ENCODE measurements at places on chromosomes 6 and 20.

- no peak for DNase-seq
Measured at GRCh38 chr20:46816886-46817638, 77.6 kb upstream of the EYA2 start.

DNA sequence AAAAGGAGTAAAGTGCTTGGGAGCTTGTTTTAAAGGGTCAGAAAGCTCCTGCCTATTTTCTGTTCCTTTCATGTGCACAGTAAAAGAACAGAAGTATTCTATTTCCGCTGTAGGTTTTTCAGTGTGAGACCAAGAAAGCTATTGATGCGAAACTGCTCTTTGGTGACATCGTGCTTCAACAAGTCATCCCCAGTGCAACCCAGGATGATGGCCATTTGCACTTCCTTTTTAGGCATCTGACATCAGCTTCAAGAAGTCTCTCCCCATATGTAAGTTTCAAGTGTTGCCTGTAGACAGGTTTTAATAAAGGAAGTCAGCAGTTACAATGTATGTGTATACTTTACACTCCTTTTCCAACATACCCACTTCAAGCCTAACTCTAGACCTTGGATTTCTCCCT lies 131.6 kb downstream of the RFX6 start:
- DNase-seq: no peak

DNA sequence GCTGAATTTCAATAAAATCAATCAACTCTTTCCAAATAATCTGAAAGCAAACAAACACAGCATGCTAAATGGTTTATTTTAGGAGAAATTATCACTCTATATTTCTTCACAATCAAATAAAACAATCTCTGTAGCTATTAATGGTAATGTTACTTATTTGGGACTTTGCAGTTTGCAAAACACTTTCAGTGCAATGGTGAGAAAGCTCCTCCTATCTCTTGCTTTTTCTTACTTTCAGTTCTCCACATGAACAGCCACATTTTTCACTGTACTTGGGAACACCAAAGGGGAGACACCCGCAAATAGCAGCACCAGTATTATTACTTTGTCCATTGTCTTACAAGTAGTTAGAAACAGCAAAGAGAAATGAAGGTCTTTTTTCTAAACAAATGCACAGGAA lies 92.4 kb downstream of the DST start:
- DNase-seq: no peak

GRCh38 chr20:40908309-40908708 lies 120.3 kb upstream of the TOP1 start:
- DNase-seq: no peak

GRCh38 chr6:72913797-72914196 lies 291.9 kb downstream of the KCNQ5 start:
- DNase-seq: no peak

DNA sequence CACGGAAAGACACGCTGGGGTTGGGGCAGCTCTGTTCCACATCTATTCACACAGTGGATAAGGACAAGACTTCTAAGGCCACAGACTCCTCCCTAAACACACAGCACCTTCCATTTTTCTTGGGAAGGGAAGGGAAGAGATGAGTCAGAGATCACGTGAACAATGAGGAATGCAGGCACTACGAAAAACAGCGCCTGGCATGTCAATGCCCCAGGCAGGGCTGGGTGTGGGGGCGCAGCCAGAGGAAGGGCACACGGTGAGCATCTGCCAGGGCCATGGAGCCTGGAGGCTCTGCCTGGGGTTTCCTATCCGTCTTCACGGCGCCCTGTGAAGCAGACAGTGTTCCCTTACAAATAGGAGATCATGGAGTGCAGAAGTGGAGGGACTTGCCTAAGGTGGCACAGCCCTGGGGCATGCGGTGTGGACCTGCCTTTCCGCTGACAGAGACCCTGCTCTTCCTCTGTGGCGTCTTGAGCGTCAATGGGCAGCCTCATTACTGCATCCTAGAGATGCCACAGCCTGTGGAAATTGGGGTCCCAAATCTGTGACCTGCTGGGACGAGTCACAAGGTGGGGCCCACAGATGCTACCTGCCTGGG lies 15.4 kb downstream of the UNC93A start:
- DNase-seq: no peak

All from DMS79 (cell line).